ENCODE measurements at places on chromosomes 4 and X.
A peak's percentile ranks its signal among the peaks of the same experiment; 100 is the strongest.

- H3K27me3 ChIP-seq = no peaks in the 10 kb centered on the region
- H3K36me3 ChIP-seq = no peaks in the 10 kb centered on the region
- H3K27ac ChIP-seq = no peak overlapping the region
- no peak overlapping the region for H3K4me3 ChIP-seq
- DNase-seq = no peak
These were observed 190.9 kb downstream of the SHOX start for GRCh38 chrX:821327-822107.

- peaks cover 2% of the 10 kb centered on the region for H3K4me1 ChIP-seq
- H3K36me3 ChIP-seq = no peaks in the 10 kb centered on the region
- DNase-seq = peak; percentile 71
- H3K27me3 ChIP-seq = peaks cover 1% of the 10 kb centered on the region
These were observed 24.4 kb upstream of the MGST2 start for GRCh38 chr4:139641218-139641617.

- no peak for DNase-seq
- H3K27me3 ChIP-seq = no peaks in the 10 kb centered on the region
- no peak overlapping the region for H3K4me3 ChIP-seq
- H3K27ac ChIP-seq = no peak overlapping the region
These were observed 23.6 kb upstream of the GRSF1 start for GRCh38 chr4:70863099-70863790.

DNA sequence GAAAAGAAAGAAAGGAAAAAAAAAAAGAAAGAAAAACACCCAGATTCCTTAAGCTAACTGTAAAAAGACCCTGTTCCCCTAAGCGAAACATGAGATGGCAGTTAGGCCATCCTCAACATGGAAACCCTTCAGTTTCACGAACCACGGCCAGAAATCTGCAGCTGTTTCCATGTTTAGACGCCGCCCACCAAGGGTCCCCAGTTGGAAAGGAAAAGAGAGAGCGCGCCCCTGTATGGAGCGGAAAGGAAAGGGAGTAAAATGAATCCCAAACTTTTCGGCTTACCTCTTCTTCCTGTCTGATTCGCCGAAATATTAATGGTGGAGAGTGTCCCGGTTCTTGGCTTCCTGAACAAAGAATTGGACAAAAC is 38.3 kb downstream of the MGARP start:
- no peak for DNase-seq
- H3K27ac ChIP-seq = peak overlapping the region; percentile 29
- H3K36me3 ChIP-seq = no peaks in the 10 kb centered on the region
- H3K4me3 ChIP-seq = no peak overlapping the region
- H3K4me1 ChIP-seq = peaks cover 30% of the 10 kb centered on the region

GRCh38 chr4:74255096-74255495 is 53.2 kb upstream of the EPGN start:
- no peak overlapping the region for H3K27ac ChIP-seq
- no peaks in the 10 kb centered on the region for H3K36me3 ChIP-seq
- H3K4me1 ChIP-seq = no peaks in the 10 kb centered on the region
- no peak overlapping the region for H3K4me3 ChIP-seq

GRCh38 chr4:146762016-146762415 is 123.3 kb downstream of the POU4F2 start:
- no peaks in the 10 kb centered on the region for H3K4me1 ChIP-seq
- DNase-seq = no peak
- H3K36me3 ChIP-seq = no peaks in the 10 kb centered on the region
- no peaks in the 10 kb centered on the region for H3K27me3 ChIP-seq
- no peak overlapping the region for H3K4me3 ChIP-seq

DNA sequence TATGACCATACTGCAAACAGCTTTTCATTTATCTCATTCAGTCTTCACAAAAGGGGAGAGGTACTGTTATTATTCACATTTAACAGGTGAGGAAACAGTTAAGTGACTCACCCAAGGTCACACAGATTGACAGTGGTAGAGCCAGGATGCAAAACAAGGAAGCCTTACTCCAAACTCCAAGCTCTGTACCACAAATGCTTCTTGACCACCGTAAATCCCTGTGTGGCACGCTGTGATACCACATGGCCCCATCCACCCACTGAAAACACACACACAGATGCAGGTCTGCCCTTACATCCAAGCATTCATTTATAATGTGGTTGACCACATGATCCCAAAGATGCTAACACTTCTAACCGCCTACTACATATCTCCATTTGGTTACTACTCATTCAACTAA is 129.5 kb downstream of the TSPAN5 start:
- H3K4me3 ChIP-seq = no peak overlapping the region
- peaks cover 13% of the 10 kb centered on the region for H3K4me1 ChIP-seq
- H3K27me3 ChIP-seq = no peaks in the 10 kb centered on the region
- no peak for DNase-seq
- no peaks in the 10 kb centered on the region for H3K36me3 ChIP-seq

- no peaks in the 10 kb centered on the region for H3K4me1 ChIP-seq
- no peaks in the 10 kb centered on the region for H3K27me3 ChIP-seq
- H3K27ac ChIP-seq = no peak overlapping the region
- no peak overlapping the region for H3K4me3 ChIP-seq
- H3K36me3 ChIP-seq = no peaks in the 10 kb centered on the region
- DNase-seq = no peak
These were observed 456.5 kb downstream of the IL1RAPL1 start for GRCh38 chrX:29043746-29044145.

GRCh38 chrX:4243759-4244158 is 530.3 kb upstream of the PRKX start:
- no peak for DNase-seq
- H3K27me3 ChIP-seq = no peaks in the 10 kb centered on the region
- H3K27ac ChIP-seq = no peak overlapping the region
- H3K4me1 ChIP-seq = no peaks in the 10 kb centered on the region

DNA sequence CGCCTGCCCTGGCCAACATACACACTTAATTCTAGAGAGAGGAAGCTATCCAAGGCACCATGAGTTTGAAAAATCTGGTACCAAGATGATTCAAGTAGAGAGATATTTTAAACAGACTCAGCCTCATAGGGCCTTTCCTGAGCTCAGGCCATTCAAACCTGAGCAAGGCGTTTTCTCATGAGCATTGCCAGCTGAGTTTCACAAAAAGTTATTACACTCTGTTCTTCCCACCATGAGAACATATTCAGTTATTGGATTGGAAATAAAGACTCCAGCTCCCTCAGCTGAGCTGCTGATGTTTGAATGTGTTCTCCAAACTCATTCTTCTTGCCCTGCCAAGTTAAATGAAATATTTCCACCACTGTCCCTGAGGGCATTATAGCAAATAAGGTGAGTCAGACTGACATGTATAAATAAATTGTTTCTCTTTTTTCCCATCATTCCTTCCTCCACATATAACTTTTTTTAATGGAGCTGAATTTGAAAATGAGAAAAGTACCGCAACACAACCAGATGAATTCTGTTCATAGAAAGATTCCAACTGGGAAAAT is 429.6 kb downstream of the RAB28 start:
- H3K27ac ChIP-seq = no peak overlapping the region
- no peak overlapping the region for H3K4me3 ChIP-seq
- no peaks in the 10 kb centered on the region for H3K27me3 ChIP-seq
- no peaks in the 10 kb centered on the region for H3K36me3 ChIP-seq

GRCh38 chr4:113835005-113835404 is 73.5 kb upstream of the CAMK2D start:
- no peak overlapping the region for H3K4me3 ChIP-seq
- no peak overlapping the region for H3K27ac ChIP-seq
- peak; percentile 75 for DNase-seq
- peaks cover 8% of the 10 kb centered on the region for H3K4me1 ChIP-seq
- no peaks in the 10 kb centered on the region for H3K36me3 ChIP-seq

DNA sequence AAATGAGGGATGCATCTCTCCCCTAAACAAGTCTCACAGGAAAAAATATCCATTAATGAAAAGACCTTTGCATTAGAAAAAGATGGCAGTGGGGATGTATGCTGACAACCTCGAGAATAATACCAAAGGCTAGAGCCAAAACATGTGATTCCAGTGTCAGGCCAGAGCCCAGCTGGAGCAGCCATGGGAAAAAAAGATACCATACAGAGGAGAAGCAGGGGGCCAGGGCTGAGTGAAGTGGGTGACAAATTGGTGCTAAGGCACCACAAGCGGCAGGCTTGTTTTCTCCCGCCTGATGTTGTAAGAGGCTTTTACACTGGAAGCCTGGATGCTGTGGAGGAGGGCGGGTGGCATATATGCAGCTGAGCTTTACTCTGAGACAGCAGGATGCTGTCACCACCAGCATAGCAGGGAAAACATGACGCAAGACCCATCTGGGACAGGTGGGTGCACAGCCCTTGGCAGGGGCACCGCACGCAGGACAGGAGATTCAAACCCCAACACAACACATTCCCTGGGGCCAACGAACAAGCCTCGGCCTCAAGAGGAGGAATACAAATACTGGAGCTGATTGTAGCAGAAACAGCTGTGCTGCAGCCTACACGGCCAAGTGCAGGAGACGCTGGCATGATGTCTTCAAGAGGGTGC is 91.9 kb downstream of the TSPAN5 start:
- H3K27ac ChIP-seq = no peak overlapping the region
- H3K4me3 ChIP-seq = no peak overlapping the region
- H3K4me1 ChIP-seq = peaks cover 11% of the 10 kb centered on the region

- no peaks in the 10 kb centered on the region for H3K4me1 ChIP-seq
- no peak overlapping the region for H3K4me3 ChIP-seq
- no peak overlapping the region for H3K27ac ChIP-seq
- H3K36me3 ChIP-seq = no peaks in the 10 kb centered on the region
- DNase-seq = no peak
These were observed 17.8 kb upstream of the RNF4 start for GRCh38 chr4:2451036-2451520.

- no peaks in the 10 kb centered on the region for H3K36me3 ChIP-seq
- H3K27me3 ChIP-seq = no peaks in the 10 kb centered on the region
- no peaks in the 10 kb centered on the region for H3K4me1 ChIP-seq
- peak overlapping the region; percentile 31 for H3K4me3 ChIP-seq
- peak; percentile 30 for DNase-seq
These were observed 7.8 kb upstream of the AKAP14 start for GRCh38 chrX:119887721-119888425.

Measured in IMR-90 (cell line).